CD4-positive, alpha-beta memory T cell (primary cell): ENCODE measurements at places on chromosomes 6 and 20.

DNA sequence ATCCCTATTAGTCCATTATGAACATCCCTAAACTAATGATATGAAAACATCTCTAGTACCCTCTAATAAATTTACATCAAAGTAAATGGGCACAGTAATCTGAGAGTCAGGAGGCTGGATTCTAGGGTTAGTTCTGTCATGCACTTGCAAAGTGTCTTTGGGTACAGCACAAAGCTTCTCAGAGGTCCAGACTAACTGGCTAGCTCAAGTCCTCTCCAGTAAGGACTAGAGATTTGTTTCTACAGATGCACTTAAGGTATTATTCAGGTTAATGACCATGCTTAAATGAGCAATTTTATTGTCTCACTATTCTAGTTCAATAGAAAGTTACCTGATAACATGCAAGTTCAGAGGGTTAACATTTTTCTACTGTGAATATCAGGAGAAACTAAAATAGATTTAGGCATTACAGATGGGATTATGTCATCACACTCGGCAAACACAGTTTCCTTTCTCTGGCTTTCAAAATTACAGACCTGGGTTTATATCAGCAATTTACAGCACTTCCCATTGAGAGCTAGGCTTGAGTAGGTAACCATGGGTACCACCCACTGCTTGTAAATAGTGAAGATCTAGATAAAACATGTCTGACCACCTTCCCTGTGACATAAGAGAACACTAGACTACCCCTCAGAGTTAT lies 402.9 kb upstream of the RUNX2 start:
- DNase-seq, result peak; percentile 72

- no peak for DNase-seq
These were observed 10.4 kb downstream of the TRAPPC3L start for GRCh38 chr6:116535109-116535508.

DNA sequence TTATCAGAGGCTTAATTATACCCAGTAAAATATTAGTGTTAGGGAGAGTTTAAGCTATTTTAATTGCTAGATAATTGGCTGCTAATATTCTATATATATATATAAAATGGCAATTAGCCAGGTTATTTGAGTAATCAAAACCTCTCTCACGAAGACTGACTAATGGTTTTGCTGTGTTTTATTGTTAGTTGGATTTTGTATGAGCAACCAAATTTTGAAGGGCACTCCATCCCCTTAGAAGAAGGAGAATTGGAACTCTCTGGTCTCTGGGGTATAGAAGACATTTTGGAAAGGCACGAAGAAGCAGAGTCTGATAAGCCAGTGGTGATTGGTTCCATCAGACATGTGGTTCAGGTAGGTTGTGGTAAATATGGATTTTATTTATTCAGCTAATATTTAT lies 102.2 kb downstream of the RTN4IP1 start:
- DNase-seq, result no peak

DNA sequence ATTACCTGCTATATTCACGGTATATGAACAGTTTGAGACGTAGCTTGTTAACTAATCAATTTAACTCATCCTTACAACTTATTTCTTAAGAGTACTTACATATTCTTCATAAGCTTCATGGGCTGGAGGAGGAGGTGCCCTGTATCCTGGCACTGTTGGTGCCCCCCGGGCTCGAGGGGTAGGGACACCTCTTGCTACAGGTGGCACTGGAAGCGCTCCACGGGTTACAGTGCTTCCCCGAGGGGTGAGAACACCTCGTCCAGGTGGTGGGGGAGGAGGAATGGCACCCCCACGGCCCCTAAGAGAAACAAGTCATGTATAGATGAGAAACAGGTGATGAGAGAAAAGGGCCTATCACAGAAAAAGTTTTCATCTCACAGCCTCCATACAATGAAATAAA lies 391.5 kb downstream of the KHDRBS2 start:
- DNase-seq, result no peak

GRCh38 chr6:155103816-155104366 lies 108.8 kb downstream of the TIAM2 start:
- no peak for DNase-seq

GRCh38 chr6:84453499-84453898 lies 226.1 kb upstream of the CEP162 start:
- DNase-seq, result no peak

GRCh38 chr20:295804-296203 lies 1.6 kb upstream of the ZCCHC3 start:
- DNase-seq, result no peak

GRCh38 chr20:59063358-59064213 lies 21.0 kb upstream of the PRELID3B start:
- no peak for DNase-seq

GRCh38 chr20:52974179-52974594 lies 2.0 kb downstream of the TSHZ2 start:
- DNase-seq, result peak; percentile 72

- DNase-seq, result no peak
These were observed 3.9 kb upstream of the NECAB3 start for GRCh38 chr20:33677991-33678702.

DNA sequence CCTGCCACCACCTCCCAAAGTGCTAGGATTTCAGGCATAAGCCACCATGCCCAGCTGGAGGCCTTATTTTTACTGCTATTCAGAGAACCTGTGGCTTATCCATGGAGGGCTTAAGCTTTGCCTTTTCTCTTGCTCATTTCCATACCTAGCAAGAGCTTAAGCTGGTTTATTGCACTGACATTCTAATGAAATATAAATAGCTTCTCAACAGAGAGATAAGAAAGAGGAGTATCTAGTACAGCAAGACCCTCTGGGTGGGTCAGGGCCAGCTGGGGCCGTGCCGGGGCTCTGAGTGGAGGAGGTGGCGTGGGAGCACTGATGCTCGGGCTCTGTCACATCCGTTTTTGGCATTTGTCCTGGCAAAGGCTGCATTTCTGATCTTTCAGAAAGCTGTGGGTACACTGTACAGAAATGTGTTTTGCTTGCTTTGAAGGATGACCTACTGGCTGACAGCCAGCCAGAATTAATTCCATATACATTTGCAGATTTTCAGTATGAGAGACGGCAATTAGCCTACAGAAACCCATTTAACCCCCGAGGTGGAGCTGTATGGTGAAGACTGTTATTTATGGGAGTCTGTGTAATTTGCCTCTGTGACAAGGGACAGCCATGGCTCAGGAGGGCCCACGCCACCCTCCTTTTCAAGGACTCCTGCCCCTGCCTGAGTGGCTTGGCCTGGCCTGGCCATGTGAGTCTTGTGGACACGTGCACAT lies 181.6 kb upstream of the AKAP12 start:
- DNase-seq, result no peak

- DNase-seq, result peak; percentile 86
These were observed 13.3 kb upstream of the RIPOR2 start for GRCh38 chr6:24949020-24949569.

DNA sequence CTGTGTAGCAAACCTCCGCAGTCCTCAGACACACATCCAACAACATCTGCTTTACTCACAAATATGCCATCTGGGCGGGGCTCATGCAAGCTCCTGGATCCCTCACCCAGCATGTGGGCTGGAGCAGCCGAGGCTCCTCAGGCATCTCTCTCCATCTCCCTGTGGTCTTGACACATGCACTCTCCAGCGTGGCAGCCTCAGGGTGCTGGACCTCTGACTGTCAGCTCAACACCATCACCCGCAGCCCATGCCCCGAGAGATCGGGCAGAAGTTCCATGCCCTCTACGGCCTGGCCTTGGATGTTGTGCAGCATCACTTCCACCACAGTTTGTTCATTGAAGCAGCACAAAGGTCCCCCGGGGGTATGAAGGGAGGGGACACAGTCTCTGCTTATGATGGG lies 32.6 kb upstream of the CD93 start:
- no peak for DNase-seq

DNA sequence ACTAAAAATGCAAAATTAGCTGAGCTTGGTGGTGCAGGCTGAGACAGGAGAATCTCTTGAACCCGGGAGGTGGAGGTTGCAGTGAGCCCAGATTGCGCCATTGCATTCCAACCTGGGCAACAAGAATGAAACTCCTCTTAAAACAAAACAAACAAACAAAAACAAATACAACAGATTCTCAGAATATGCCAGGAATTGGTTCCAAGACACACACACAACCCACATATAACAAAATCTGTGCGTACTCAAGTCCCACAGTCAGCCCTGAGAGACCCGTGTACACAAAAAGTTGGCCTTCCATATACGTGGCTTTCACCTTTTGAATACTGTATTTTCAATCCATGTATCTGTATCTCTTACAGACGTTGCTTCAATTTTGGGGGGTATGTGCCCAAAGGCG lies 98.9 kb upstream of the MARCKS start:
- DNase-seq, result no peak

- DNase-seq, result no peak
These were observed 136.1 kb downstream of the INSM1 start for GRCh38 chr20:20503777-20504530.

DNA sequence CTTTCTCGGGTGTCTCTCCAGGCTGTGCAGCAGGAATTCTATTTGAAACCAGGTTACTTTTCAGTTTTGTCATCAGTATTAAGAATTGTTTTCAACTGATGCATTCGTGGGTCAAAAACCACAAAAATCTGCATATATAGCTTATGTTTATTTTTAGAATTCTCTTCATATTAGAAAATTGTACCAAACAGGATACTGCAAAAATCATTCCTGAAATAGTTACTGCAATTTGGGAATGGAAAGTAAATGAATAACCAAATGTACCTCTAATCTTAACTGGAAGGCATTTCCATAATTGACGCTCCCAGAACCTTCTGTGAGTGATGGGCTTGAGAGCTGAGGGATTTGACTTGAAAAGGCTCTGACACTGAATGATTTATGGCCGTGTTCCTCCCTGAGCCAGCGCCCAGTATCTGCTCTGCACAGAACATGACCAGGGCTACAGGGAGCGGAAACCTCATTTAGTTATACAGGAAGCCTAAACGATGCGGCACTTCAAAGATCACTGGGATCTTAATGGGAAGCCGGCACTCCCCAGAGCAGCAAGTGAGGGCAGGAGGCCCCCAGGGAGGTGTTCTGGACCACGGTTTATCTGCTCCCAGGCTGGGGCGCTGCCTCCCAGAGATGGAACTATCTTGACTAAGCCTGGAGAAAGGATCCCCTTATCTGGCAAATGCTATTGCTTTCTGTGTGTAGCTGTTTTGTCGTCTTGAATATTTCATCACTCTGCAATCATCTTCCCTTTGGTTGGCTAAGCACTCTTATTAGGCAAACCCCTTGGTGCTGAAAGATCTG lies 446.0 kb downstream of the QKI start:
- no peak for DNase-seq

GRCh38 chr6:166473886-166474571 lies 91.3 kb upstream of the MPC1 start:
- DNase-seq, result no peak

GRCh38 chr20:23125625-23126191 lies 39.6 kb upstream of the CD93 start:
- no peak for DNase-seq

DNA sequence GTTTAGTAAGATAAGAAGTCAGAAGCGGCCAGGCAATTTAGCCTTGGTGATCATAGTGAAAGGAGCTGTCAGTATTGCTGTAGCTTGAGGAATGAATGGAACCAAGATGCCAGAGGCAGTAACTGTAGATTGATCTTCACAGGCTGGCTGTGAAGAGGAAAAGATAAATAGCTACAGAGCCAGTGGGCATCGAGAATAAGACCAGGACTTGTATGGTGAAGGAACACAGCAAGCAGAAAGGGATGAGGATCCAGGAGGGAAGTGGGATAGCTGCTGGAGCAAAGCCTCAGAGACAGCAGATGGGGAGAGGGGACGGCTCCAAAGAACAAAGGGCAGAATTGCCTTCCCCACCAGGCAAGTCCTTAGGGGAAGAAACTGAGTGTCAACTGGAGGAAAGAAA lies 294.4 kb upstream of the PLN start:
- no peak for DNase-seq

DNA sequence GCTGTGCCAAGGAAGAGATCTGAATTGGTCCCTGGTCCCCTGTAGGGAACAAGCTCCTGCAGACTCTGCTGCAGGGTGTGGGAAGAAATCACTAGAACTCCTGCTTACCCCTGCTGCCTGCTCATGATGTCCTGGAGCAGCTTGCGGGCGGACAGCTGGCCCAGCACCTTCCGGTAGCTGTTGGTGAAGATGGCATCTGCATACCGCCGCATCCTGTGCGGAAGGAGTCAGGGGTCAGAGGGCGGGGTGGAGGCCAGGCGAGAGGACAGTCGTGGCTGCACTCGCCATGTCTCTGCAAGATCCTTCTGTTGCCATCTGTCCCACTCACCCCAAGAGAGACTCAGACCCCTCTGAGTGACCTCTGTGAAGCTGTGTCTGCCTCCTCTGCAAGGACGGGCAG lies 5.3 kb downstream of the GHRH start:
- no peak for DNase-seq

GRCh38 chr6:124679387-124679786 lies 282.9 kb upstream of the RNF217 start:
- no peak for DNase-seq

GRCh38 chr6:170545405-170545804 lies 7.7 kb downstream of the PSMB1 start:
- DNase-seq, result no peak

GRCh38 chr6:78835817-78836216 lies 31.5 kb upstream of the IRAK1BP1 start:
- no peak for DNase-seq

DNA sequence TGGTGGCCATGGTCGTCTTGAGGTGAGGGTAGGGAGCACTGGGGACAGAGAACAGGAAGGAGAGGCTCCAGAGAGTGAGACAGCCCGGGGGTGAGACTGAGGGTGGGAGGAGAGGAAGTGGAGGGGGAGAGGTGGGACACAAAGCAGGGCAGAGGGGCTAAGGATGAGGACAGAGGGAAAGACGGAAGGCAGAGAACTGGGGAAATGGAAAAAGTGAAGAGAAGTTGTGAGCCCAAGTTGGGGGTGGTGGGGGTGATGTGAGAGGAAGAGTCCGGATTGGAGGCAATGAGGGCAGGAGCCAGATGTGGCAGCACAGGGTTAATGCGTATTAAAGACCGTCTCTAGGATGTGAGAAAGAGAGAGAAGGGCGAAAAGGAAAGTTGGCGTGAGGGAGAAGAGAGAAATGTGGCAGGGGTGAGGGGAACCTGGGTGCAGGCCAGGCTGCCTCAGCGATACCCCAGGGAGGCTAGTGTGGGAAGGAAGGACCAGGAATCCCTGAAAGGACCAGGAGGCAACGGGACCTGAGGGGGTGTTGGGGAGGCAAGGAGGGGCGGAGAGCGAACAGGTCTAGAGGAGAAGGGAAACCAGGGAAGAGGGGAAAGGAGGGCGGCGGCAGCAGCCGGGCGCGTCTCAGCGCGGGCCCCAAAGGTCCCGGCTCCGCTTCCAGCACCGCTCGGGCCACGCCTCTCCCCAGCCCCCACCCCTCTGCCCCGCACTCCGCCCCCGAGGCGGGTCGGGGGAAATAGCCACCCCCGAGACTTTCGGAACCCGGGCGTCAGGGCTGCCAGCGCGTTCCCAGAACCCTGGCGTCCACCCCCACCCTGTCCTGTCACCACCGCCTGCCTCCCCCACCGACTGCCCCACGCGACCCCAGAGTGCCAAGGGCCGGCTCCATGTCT lies at the start of gene PPP1R18:
TSS of gene PPP1R18 (minus strand) at position 637 of the 899 bp plus-strand sequence. CDS start at position 10, 627 bp downstream.
- peak; percentile 70 for DNase-seq
